ENCODE measurements at places on chromosomes 4 and X.

DNA sequence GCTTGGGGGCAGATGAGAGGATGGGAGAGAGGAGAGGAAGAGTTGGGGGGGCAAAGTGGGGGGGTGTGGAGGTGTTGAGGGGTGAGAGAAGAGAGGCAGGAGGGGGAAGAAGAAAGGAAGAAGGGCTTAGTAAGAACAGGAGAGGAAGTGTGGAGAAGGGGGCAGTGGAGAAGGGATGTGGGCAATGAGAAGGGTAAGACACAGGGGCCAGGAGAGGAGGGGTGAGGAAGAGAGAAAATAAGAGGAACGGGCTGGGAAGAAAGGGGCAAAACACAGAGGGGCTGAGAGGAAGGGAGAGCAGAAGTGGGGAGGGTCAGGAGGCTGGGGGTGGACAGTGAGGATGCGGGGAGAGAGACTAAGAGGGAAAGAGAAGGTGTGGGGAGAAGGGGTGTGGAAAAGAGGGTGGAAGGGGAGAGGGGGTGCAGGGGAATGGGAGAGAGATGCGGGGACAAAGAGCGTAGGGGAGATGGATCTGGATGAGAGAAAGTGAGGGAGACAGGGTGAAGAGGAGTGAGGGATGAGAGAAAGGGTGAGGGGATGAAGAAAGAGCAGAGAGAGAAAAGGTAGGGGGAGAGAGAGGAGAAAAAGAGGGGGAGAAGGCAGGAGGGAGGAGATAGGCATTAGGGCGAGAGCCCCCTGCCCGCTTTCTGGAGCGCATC, 12.9 kb downstream of the SH3KBP1 start:
- DNase-seq, result no peak

DNA sequence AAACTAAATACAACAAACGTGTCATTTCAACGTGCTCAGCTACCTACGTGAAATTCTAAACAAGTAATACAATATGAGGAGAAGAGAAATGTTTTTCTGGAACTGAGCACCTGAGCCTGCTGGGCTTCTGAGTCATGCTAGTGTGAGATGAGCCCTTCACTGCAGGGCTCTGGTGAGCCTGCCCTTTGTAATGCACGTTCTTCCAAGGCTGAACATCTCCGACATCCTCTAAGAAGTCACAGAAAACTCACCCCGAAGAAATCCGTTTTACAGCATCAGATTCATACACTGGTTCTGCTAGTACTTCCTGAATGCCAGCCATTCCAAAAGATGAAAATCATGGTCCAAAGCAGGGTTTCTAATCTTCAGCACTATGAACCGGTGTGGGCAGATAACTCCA, 157.1 kb downstream of the AMELX start:
- no peak for DNase-seq

DNA sequence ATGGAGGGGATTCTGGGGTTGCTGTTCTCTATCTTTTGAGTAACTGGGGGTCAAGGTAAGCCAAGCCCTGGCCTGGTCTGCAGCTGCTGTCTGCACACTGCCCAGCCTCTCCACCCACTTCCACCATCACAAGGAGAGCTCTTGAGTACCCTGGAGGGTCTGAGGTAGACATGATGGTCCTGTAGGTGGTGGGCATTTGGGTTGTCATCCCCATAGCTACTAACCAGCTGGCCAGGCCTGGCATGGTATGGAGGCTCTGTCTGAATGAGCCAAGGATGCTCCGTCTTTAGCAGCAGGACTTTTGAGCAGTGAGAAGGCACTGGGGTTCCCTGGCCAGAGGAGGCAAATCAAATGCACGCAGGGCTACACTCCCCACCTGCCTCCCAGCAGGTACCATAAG, 82.7 kb downstream of the NHSL2 start:
- no peak for DNase-seq

DNA sequence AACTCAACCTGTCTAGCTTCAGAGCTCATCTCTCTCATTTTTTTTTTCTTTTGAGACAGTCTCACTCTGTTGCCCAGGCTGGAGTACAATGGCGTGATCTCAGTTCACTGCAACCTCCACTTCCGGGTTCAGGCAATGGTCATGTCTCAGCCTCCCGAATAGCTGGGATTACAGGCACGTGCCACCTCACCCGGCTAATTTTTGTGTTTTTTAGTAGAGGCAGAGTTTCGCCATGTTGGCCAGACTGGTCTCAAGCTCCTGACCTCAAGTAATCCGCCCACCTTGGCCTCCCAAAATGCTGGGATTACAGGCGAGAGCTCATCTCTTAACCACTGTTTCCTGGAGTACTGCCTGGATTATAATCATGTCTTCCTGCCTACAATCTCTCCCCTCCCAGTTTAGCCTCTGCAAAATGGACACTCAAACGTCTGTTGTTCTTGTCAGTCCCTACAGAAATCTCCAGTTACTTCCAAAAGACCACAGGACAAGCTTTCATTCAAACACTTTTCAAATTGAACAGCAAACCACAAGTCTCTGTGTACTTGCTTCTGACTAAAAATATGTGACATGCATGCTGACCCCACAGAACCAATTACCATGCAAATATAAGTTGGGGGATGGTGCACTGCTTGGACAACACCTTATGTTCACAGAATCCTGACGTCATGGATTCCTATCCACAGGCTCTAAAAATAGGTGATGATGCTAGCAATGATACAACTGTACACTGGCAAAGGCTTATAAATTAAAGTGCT, 137.2 kb downstream of the SH3KBP1 start:
- DNase-seq, result no peak

GRCh38 chr4:109548655-109549054, 11.4 kb upstream of the MCUB start:
- DNase-seq, result no peak

DNA sequence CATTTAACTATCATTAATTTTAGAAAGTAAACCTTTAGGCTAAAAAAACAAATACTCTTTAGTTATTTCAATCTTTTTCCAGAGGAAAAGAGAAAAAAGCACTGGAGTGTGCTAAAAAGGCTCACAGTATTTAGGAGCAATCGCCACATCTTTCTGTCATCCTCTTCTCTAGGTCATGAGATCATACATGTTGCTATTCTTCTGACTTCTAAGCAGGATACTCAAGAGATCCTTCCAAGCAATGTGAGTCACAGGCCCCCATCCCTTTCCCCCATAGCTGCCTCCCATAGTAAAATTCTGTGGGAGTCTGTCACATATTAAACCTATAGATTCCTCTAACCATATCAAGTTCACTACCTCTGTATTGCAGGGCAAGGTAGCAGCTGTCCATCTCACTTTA, 7.7 kb downstream of the EDNRA start:
- no peak for DNase-seq

DNA sequence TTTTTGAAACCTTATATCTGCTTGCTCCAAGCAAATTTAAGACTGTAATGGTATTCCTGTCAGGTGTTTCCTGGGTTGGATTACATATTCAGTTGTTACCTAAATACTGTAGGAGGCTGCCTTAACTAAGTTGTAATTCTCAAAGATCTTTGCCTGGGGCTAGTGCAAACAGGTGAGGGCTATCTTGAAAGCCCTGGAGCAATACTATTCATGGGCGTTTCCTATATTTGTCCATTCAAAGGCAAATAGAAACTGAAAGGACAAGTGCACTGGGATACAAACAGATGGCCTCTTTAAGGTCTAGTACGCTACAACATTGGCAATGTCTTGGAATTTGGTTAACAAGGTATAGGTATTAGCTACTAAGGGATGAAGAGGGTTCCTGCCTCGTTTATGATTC, 84.1 kb upstream of the CT45A1 start:
- no peak for DNase-seq
